SK-MEL-5 (cell line): ENCODE measurements at places on chromosomes 11 and 22. TPM values are rescaled to one million over a fixed set of nuclear protein-coding genes. Genes with fewer than 3 reads are reported as not detected.

Gene PTPRCAP
- total RNA-seq = 0.16 and 0.79 TPM in 2 replicates

Gene PIK3IP1
- 2.3 and 2.7 TPM in 2 replicates for total RNA-seq

Gene C11orf86
- total RNA-seq = not detected in 2 replicates

Gene TST
- 15.7 and 26.0 TPM in 2 replicates for total RNA-seq

Gene OR9G4
- not detected in 2 replicates for total RNA-seq

Gene SYTL2
- total RNA-seq = 43.7 and 47.5 TPM in 2 replicates

Gene ROBO3
- total RNA-seq = 3.0 and 3.2 TPM in 2 replicates

Gene HIC2
- 3.0 and 3.9 TPM in 2 replicates for total RNA-seq
